Anterior cingulate cortex (tissue), 58 donors: ENCODE measurements at places on chromosomes 4 and X.

DNA sequence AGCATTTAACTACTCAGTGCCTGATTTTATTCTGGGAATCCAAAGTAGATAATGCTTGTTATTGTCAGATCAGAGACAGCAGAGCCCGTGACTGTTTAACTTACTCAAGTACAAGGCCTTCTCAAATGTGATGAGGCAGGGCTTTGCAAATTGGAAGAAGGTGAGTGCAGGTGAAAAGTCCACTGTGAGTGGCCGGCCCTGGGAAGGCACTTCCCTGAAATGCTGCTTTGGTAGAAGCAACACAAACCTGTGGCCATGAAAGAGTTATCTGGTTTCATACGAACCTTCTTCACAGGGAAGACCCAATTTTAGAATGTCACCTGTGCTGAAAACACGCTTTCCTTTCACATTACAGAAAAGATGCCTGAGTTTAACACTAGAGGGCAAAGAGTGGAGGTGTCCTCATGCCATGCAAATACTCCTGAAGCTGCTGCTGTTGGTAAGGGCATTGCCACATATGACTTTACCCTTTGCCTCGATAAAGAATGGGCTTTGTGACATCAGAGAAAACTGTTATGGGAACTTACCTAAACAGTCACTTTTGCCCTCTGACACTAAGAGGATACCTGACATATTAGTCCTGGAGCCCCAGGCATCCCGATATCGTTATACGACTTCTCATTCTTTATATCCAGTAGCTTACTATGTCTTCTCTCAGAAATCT is 8.0 kb downstream of the PPARGC1A start:
- DNase-seq, result no peak

DNA sequence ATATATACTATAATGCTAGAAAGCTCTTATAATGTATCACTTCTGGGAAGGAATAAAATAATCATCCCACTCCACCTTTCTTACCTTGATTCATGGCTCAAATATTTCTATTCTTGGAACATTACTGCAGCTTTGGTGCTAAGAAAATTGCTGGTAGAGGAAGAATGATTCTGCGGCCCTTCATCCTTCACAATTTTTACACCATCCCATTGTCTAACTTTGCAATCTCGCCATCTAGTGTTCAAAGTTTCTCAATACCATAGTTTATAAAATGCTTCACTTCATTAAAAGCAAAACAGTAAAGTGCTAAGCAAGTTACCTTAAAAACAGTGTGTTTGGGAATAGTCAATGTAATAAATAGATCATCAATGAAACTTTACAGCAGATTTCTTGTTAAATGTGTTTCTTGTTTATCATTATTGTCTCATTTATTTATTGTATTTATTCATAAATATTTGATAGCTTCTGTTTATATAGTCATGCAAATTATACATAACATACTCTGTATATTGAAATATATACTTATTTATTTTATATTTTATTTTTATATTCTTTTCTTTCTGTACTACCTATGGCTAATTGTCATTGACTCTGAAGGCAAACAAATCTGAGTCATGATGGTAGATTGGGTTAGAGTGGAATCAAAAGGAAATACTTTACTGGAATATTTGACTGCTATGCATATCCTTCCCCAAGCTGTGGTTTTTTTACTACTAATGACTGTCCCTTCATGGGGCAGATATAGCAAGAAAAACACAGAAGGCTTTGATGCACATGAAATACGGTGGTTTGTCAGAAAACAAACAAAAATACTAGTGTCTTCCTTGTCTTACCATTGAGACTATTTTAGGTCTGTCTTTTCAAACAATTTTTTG is 390.7 kb downstream of the MAPK10 start:
- DNase-seq, result no peak

- peak; percentile 79 for DNase-seq
These were observed at the start of gene SLBP for GRCh38 chr4:1712216-1713002. Gene SLBP (minus strand): TSS chr4:1712319. CDS start chr4:1712188, 131 bp downstream.

DNA sequence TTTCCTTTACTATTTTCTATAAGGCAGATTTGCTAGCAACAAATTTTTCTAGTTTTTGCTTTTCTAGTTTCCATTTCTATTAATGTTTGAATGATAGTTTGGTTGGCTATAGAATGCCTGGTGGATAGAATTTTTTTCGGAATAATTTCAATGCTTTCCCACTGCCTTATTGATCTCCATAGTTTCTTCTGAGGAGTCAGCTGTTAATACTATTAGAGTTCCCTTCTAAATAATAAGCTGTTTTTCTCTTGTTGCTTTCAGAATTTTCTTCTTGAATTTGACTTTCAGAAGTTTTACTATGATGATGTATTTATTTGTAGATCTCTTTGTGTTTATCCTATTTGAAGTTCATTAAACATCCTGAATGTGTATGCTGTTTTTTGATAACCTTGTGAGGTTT is 91.8 kb downstream of the VSIG4 start:
- DNase-seq, result no peak

- no peak for DNase-seq
These were observed 4.9 kb upstream of the ABRAXAS1 start for GRCh38 chr4:83489711-83490326.

DNA sequence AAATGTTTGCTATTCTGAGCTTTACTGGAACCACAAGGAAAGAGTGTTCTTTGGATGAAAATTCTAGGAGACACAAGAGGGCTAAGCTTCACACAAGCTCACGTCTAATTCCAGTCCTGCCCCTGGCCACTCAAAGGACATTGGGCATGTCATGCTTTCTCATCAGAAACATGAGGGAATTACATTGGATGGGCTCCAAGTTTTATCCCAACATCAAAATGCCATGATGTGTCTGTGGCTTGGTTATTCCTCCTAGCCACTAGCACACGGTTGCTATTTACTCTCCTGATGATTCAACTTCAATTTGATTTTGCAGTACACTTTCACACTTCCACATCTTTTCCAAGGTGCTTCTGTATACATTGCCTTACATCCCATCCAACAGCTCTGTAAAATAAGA is 149.6 kb upstream of the FAM9B start:
- no peak for DNase-seq

- DNase-seq, result peak; percentile 29
These were observed 64.9 kb upstream of the SCOC start for GRCh38 chr4:140308366-140309123.

DNA sequence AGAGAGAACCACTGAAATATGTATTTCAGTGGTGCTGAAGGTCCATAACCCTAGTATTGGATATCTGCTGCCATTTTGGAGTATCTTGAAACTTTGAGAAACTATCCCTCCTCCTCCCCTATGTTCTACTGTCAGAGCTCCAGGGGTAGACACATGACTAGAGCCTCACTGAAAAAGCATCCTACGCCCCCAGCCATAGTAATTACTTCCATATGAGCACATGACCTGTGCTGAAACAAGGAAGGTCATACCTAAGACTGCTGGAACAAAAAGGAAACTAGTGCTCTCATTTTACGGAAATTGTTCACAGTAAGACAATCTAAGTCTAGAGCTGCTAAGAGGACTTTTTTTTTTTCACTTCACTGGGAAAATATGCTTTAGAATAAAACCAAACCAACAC is 42.0 kb upstream of the MAPK10 start:
- DNase-seq, result no peak

DNA sequence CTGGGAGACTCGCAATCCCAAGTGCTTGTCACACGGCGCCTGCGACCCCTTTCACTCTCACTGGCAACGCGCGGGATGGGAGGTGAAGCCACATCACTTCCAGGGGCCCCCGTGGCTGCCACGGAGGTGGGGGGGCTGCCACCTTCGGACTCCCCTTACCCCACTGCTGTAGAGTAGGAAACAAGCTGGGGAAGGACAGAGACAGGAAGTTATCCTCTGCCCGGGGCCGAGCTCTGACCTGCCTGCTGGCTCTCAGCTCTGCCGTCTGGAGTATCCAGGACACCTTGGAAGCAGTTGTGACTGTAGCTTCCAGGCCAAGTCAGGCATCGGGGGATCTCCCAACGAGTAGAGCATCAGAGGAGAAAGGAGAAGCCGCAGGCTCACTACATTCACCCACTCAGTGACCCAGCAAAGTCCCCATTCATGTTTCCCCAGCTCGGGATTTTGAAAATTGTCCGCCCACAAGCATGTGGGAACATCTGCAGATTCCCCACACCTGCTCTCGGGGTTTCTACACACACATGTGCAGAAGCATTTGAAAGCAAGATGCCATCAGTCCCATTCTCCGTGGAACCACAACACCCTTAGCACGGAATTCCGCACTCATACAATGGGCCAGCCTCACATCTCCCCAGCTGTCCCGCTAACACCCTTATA is 10.8 kb downstream of the PDZD4 start:
- DNase-seq, result no peak

DNA sequence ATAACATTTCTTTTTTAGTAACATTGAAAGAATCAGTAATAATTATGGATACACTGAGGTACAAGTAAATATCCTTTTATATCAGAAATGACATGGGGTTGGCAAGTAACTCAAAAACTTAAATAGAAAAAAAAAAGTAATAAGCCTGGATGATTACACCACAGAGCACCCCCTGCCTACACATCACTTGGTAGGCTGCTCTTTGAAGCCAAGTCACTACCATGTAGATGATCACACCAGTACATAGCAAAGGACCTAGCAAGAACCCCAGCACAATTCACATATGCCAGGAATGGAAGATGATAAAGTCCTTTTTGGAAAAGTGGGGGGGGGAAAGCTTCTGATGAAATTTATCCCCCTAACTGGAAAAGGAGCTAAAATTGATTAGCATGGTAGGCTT is 56.9 kb downstream of the METTL14 start:
- DNase-seq, result no peak

DNA sequence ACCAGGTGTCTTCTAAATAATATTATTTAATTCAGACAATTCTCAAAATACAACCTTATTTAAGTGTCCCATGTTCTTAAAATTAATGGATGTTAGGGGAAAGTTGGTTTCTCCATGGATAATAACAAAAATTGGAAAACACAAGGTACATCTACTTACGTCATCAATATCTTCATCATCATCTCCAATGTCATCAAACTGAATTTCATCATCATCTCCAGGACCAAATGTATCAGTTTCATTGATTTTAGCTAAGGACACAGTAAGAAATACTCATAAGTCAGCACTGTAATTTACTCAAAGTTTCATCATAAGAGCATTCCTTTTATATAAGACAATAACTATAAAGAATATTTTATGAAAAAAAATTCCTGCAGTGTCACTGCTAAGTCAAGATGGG is 11.3 kb downstream of the EIF1AX start:
- no peak for DNase-seq

DNA sequence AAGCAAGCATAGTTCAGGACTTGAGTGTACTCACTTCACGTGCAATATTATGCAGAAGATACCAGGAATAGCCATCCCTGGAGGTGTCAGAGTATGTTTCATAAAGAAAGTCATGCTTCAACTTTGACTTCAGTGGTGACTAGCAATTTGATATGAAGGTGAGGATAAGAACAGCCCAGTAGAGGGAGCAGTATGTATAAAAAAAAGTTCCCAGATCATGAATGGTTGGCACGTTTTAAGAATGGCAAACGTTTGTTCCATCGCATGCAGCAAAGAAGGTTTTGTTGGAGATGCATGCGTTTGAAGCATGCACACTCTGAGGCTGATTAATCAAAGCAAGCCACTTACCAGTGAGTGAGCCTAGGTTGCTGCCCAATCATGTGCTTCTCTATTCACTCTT is 33.5 kb upstream of the SLITRK4 start:
- DNase-seq, result no peak

DNA sequence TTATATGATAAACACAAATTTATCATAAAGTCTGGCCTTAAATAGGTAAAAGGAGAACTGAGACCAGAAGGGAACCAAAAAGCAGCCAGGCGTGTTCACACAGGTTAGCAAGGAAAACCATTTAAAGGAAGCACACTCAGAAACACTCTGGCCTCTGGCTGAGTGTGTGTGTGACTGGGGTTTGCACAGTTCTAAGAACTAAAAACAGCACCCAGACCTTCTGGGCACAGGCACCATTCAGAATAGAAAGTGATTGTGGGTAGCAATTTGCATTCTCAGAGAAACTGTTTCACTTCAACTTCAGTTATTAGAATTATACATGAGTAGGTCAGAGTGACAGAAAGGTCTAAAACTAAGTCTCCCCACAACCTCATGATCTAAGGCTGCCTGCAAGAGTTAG is 10.0 kb downstream of the GPR82 start:
- no peak for DNase-seq

- no peak for DNase-seq
These were observed 6.7 kb downstream of the ZNF81 start for GRCh38 chrX:47843363-47843762.

- no peak for DNase-seq
These were observed 28.1 kb downstream of the INPP4B start for GRCh38 chr4:142818031-142818430.

- no peak for DNase-seq
These were observed 47.3 kb downstream of the SLAIN2 start for GRCh38 chr4:48388525-48389154.

DNA sequence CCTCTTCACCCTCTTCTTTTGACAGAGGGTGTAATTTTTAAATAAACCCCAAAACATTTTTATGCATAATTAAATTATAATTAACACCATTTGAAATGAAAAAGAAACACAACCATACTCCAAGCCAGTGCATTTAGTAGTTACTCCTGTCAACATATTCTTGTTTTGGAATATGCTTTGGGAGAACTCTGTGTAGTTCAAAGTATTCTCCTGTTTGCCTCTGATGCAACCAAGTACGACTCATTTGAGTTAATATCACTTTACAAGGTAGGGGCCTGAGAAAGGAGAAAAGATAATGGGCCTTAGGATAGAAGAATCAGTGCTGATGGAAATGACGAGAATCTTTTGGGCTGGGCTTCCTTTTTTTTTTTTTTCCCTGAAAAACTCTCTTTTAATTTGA is 2.7 kb downstream of the PTPN13 start:
- DNase-seq, result no peak

GRCh38 chr4:88791274-88791673 is 93.6 kb upstream of the NAP1L5 start:
- no peak for DNase-seq

DNA sequence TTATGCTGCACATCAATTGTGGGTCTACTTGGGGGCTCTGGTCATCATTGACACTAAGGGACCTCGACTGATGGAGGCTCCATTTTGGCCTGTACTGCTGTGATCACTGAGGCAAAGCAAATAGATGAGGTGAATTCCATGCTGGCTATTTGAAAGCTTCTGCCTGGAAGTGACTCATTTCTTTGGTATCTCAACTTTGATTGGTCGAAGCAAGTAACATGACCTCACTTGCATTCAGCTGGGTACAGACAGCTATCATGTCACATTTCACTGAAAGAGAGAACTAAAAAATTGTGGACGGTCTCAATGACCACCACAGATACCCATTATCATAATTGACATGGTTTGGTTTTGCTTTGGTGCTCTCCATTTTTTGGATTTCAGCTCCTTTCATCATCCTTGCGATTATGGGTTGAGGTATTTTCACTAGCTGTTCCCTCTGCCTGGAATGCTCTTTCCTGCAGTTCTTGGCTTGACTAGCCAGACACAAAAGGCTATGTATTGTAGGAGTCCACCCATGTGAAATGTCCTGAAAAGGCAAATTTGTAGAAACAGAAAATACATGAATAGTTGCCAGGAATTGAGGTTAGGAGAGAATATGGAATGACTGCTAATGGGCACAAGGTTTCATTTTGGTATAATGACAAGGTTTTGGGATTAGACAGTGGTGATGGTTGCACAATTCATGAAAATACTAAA is 369.2 kb upstream of the LCORL start:
- DNase-seq, result no peak
